ENCODE measurements at places on chromosomes 5 and 9. TPM values are rescaled to one million over a fixed set of nuclear protein-coding genes. Genes with fewer than 3 reads are reported as not detected.

GRCh38 chr9:108184009-108184408 is 671.8 kb downstream of the ACTL7B start:
- no peaks in the 10 kb centered on the region for H3K27me3 ChIP-seq
- H3K27ac ChIP-seq = no peak overlapping the region
- no peaks in the 10 kb centered on the region for H3K36me3 ChIP-seq
- DNase-seq = no peak

DNA sequence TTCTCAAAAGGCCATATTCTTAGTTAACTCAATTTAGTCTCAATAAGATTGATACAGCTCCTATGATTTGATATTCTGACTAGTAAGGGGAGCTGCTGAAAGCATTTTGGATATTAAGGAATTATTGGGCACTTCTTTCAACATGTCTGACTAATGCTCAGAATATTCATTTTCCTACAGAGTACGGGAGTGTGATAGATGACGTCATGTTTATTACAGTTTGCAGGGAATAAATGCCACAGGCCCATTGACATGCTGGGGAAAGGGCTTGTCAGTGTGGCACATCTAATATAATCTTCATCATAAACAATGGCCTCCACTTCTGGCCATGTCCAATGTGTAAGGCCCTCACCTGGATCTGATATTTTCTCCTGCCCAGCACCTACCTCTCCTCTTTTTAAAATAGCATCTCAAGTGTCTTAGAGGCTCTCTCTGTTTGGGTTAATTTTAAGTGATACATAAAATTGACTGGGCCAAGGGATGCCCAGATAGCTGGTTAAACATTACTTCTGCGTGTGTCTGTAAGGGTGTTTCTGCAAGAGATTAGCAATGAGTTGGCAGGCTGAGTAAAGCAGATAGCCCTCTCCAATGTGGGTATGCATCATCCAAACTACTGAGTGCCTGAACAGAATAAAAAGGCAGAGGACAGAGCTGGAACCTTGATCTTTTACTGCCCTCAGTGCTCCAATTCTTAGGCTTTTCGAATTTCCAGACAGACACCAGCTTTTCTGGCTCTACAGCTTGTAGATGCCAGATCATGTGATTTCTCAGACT is 99.3 kb downstream of the SLC24A2 start:
- no peaks in the 10 kb centered on the region for H3K27me3 ChIP-seq
- no peak for DNase-seq
- no peaks in the 10 kb centered on the region for H3K4me1 ChIP-seq
- H3K27ac ChIP-seq = no peak overlapping the region
- H3K36me3 ChIP-seq = no peaks in the 10 kb centered on the region
- H3K4me3 ChIP-seq = no peak overlapping the region

GRCh38 chr5:107365320-107366109 is 305.2 kb downstream of the EFNA5 start:
- no peak overlapping the region for H3K4me3 ChIP-seq
- H3K4me1 ChIP-seq = peaks cover 2% of the 10 kb centered on the region
- no peak overlapping the region for H3K27ac ChIP-seq
- H3K36me3 ChIP-seq = no peaks in the 10 kb centered on the region
- no peak for DNase-seq

DNA sequence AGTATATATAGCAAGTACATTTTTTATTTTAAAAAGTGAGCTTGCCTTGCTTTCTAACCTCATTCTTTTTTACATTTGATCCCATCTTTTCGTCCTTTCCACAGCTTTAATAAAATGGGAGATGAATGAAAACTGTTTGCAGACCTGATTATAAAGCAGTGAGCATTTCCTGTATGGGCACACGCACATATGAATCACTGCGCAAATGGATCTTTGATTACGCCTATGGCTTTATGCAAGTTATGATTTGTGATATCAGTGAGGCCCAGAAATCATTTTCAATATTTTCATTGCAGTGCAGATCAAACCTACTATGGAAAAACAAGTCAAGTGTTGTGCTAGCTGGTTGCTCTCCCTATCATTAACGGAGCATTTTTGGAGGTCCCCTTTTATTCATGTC is 1073.0 kb downstream of the MAT2B start:
- H3K36me3 ChIP-seq = no peaks in the 10 kb centered on the region
- no peak overlapping the region for H3K27ac ChIP-seq
- no peaks in the 10 kb centered on the region for H3K27me3 ChIP-seq
- no peak for DNase-seq

GRCh38 chr5:50463726-50464125 is 22.6 kb upstream of the EMB start:
- no peak for DNase-seq
- H3K4me3 ChIP-seq = no peak overlapping the region
- peaks cover 1% of the 10 kb centered on the region for H3K36me3 ChIP-seq
- H3K27ac ChIP-seq = no peak overlapping the region
- H3K4me1 ChIP-seq = peaks cover 5% of the 10 kb centered on the region

DNA sequence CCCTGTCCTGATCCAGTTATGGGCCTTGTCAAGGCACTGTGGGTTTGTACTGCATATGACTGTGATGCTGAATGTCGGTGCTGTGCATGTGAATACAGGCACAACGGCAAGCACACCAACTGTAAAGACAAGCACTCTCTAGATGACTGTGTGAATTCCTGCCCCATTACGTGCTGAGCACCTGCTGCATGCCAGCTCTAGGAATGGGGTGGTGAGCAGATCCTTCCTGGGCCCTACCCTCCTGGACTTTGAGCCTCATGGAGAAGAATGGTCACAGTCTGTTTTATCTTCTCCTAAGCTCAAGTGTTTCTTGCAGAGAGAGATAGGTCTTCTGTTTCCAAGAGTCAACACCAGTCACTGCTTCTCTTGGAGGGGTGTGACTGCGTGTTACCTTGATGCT is 56.0 kb upstream of the RARS1 start:
- H3K27ac ChIP-seq = no peak overlapping the region
- no peak for DNase-seq
- H3K36me3 ChIP-seq = peaks cover 2% of the 10 kb centered on the region
- H3K4me1 ChIP-seq = no peaks in the 10 kb centered on the region

DNA sequence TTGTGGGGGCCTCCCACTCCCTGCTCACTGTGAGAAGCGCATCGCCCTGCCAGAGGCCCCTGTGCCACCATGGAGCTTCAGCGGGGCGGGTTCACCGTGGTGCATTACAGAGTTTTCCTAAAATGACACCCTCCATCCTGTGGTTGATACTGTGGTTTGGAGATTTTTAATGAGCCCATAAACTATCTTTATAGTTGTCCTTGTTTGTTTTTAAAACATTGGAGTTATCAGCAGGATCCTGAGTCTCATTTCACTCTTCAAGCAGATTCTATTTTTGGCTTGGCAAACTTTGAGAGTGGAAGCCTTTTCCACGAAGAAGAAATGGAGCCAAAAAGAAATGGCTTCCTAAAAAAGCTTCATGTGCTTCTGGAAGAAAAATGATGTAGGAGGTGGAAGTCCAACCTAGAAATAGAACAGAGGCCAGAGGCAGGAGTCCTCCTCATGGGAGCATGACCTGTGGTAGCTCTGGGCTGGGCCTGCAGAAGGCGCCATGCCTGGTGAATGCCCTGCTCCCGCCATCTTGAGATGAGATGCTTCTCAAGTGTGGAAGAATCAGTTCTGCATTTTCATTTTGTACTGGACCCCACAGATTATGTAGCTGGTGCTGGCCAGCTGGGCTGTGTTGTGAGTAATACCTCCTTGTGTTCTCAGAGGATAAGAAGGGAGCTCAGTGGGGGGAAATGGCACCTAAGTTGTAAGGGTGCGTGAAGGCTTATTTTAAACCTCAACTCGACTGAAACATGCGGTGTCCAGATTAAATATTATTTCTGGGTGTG is 79.0 kb upstream of the RAI14 start:
- H3K27ac ChIP-seq = no peak overlapping the region
- H3K36me3 ChIP-seq = no peaks in the 10 kb centered on the region
- H3K4me3 ChIP-seq = no peak overlapping the region
- H3K27me3 ChIP-seq = peaks cover 9% of the 10 kb centered on the region
- H3K4me1 ChIP-seq = no peaks in the 10 kb centered on the region
- no peak for DNase-seq

DNA sequence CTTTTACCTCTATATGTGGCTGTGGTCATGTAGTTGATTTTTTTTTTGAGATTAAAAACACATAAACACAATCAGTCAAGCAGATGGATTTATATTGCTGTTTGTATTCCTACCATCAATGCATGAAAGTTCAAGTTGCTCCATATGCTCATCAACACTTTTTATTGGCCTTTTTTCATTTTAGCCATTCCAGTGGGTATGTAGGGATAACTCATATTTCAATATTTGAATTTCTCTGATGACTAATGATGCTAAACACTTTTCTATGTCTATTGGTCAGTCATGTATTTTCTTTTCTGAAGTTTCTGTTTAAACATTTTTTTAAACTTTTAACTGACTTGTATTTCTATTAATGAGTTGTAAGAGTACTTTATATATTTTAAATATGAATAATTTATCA is 445.4 kb upstream of the RGMB start:
- H3K27me3 ChIP-seq = no peaks in the 10 kb centered on the region
- no peak for DNase-seq
- H3K27ac ChIP-seq = no peak overlapping the region
- no peak overlapping the region for H3K4me3 ChIP-seq
- H3K4me1 ChIP-seq = no peaks in the 10 kb centered on the region

DNA sequence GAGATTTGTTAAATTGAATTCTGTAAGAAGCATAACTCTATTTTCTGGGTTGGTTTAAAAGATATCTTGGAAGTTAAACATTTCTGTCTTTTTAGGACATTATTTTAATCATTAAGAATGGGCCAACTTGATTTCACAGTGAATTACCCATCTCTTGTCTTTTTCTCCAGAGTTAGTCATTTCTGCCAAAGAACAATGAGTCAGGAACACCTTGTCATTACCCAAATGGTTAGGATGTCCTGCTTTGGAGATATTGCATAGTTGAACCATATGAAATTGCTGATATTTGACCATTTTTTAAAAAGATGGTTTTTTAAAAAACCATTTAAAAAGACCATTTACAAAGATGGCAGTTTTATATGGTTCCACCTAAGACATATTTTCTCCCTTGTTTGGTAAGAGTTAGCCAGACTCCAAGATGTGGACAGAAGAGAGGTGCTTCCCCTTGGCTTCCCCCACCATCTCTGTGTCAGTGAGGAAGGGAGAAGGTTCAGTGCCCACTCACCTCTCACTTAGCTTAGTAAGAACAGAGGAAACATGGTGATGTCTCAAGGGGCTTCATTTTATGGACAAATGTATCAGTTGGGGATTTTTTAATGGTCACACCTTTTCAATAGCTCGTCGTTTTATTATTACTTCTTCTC is 103.0 kb downstream of the PCSK1 start:
- no peak for DNase-seq
- no peak overlapping the region for H3K27ac ChIP-seq
- no peaks in the 10 kb centered on the region for H3K36me3 ChIP-seq
- H3K4me3 ChIP-seq = no peak overlapping the region

GRCh38 chr9:135151757-135152613 is 64.5 kb downstream of the OLFM1 start:
- H3K4me1 ChIP-seq = no peaks in the 10 kb centered on the region
- H3K27ac ChIP-seq = no peak overlapping the region
- no peak overlapping the region for H3K4me3 ChIP-seq

DNA sequence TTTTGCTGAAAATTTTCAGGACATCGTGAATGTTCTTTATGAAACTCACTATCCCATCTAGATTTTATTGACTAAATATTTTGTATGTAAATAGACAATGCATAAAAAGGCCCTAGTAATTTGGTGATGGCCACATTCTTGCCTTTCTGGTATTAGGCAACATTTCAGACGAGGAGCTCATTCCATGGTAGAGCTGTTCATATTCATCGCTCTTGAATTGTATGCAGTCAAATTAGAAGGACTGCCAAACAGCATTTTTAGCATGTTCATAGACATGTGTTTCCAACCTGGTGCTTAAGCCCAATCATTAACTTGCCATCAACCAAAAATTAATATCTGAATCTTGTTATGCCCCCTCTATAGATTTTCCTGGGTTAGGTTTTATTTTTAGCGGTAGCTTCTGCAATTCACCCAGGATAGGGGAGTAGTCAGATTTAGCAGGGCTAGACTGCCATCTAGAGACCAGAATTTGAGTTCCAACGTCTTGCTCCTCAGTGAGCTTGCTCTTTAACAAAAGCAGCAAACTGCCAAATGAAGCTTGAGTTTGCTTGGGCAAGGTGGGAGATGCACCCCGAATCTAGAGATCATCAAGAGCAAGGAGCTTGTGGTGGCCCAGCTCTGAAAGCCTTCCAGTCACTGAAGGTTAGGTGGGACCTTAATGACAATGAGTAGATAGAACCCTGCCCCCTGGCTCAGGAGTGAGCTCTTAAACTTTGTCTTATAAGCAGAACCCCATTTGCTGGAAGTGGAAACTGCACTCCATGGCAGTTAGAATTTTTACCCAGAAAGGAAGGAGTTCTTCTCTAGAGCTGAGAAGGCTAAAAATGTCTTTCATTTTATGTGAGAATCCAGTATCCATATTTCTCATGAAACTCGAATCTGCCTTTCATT is 456.2 kb downstream of the RASEF start:
- H3K4me3 ChIP-seq = no peak overlapping the region
- H3K4me1 ChIP-seq = no peaks in the 10 kb centered on the region
- no peak overlapping the region for H3K27ac ChIP-seq
- no peaks in the 10 kb centered on the region for H3K36me3 ChIP-seq

- no peak for DNase-seq
- no peaks in the 10 kb centered on the region for H3K27me3 ChIP-seq
- H3K36me3 ChIP-seq = peaks cover 9% of the 10 kb centered on the region
- H3K4me1 ChIP-seq = peaks cover 14% of the 10 kb centered on the region
- H3K4me3 ChIP-seq = no peak overlapping the region
Measured at GRCh38 chr5:34001241-34001841, 6.5 kb downstream of the AMACR start.

DNA sequence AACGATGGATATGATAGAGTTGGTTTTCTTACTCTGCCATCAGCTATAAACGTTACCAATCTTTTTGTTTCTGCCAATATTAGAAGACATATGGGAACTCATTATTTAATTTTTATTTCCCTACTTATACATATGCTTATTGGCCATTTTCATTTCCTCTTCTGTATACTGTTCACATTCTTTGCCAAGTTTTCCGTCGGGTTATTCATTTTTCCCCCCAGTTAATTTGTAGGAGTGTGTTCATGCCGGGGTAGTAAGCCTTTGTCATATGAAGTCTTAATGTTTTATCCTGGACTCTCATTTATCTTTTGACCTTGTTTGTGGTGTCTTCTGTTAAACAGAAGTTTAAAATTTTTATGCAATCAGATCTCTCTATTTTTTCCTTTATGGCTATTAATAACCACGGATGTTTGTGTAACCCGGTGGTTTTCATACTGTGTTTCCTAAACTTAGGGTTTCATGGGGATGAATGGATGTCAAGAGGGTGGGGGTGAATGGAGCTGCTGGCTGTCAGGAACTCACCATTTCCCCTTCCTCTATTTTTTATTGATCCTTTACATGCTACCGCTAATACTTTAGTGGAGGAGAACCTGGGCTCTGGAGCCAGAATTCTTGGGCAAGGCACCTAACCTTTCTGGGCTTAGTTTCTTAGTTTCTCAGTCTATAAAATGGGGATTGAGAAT is 42.5 kb upstream of the PPARGC1B start:
- no peaks in the 10 kb centered on the region for H3K36me3 ChIP-seq
- no peak overlapping the region for H3K27ac ChIP-seq
- peaks cover 24% of the 10 kb centered on the region for H3K27me3 ChIP-seq
- H3K4me1 ChIP-seq = no peaks in the 10 kb centered on the region
- no peak overlapping the region for H3K4me3 ChIP-seq

GRCh38 chr5:101943784-101944183 is 352.3 kb downstream of the SLCO4C1 start:
- no peak overlapping the region for H3K27ac ChIP-seq
- no peaks in the 10 kb centered on the region for H3K36me3 ChIP-seq
- no peak for DNase-seq
- H3K4me1 ChIP-seq = no peaks in the 10 kb centered on the region

The MEIKIN gene
- total RNA-seq = 1.9 TPM

The HACD4 gene
- total RNA-seq = 1.6 TPM

The IL5 gene
- not detected for total RNA-seq

The MGAT1 gene
- 70.0 TPM for total RNA-seq

The SLC34A3 gene
- not detected for total RNA-seq

The FGF10 gene
- not detected for total RNA-seq

The BAAT gene
- not detected for total RNA-seq

The NAA35 gene
- total RNA-seq = 14.2 TPM

Measured in activated naive CD4-positive, alpha-beta T cell treated with anti-CD3 and anti-CD28 coated beads for 36 hours (primary cell).